ENCODE measurements at places on chromosomes 11 and 22. TPM values are rescaled to one million over a fixed set of nuclear protein-coding genes. Genes with fewer than 3 reads are reported as not detected.

Gene GLYAT
- polyA plus RNA-seq: not detected

Gene EIF3F
- polyA plus RNA-seq: 243 TPM

Gene KCNK4
- not detected for polyA plus RNA-seq

Gene PGR
- 0.03 TPM for polyA plus RNA-seq

Gene KDM4E
- polyA plus RNA-seq: not detected

Gene CCDC73
- not detected for polyA plus RNA-seq

Gene POGLUT3
- polyA plus RNA-seq: 6.1 TPM

Gene CHRDL2
- 38.4 TPM for polyA plus RNA-seq

Gene SNX32
- polyA plus RNA-seq: 0.25 TPM

Gene KIRREL3
- polyA plus RNA-seq: not detected

Gene MYEOV
- 5.3 TPM for polyA plus RNA-seq

Gene DYNC2H1
- 13.0 TPM for polyA plus RNA-seq

Gene H19
- polyA plus RNA-seq: 217 TPM

Gene MISFA
- polyA plus RNA-seq: 4.6 TPM

Gene SCN3B
- polyA plus RNA-seq: 0.19 TPM

Gene PDGFB
- 4.1 TPM for polyA plus RNA-seq

Gene CBLIF
- polyA plus RNA-seq: 772 TPM

Gene TEX12
- polyA plus RNA-seq: 0.20 TPM

Gene GGTLC2
- not detected for polyA plus RNA-seq
